GM13977 (cell line): ENCODE measurements at places on chromosomes 13 and 19.

DNA sequence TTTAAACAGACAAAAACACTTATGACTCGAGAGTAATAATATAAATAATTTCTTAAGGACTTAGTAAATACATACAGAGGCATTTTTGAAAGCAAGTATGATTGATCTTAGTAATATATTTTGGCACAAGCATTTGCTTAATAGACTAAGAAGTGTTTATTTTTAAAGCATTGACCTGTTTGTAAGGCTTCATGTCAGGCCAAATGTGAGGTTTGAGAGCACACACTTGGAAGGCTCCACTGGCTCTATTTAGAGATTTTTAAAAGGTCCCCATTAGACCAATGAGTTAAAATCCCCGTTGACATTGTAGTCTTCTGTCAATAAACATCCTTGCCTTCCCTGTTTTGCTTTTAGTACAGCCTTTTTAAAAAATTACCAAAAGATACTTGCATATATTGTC lies 50.4 kb downstream of the ATP8A2 start:
- DNase-seq = no peak

DNA sequence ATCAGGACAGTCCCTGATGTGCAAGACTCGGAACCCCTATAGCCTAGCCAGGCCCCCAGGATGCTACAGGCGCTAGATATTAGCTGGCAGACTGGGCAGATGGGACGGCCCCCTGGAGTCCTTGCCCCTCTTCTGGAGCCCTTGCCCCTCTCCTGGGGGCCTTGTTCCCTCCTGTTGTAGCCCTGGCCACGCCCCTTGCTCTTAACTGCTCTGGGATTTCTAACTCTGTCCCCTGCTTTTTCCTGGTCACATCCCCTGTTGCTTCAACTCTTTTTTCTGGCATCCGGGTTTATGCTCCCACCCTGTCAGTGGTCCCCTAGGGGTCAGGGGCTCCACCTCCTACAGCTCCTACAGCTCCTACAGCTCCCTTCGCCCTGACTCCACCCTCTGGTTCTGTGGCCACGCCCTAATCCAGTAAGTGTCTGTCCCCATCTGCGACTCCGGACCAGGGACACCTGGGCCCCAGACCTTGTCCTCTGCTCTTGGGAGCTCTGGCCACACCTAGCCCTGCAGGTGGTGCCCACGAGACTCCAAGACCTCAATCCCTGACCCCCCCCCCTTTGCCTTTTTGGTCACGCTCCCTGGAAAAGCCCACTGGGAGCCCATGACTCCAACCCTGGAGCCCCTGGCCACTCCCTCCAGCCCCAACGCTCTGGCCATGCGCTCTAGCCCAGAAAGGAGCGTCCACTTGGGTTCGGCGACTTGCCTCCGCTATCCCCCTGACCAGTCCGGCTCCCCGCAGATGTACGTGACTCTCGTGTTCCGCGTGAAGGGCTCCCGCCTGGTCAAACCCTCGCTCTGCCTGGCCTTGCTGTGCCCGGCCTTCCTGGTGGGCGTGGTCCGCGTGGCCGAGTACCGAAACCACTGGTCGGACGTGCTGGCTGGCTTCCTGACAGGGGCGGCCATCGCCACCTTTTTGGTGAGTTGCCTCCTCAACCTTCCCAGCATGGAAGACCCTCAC lies 6.8 kb downstream of the PLPPR2 start:
- no peak for DNase-seq

- DNase-seq = no peak
Measured at GRCh38 chr19:44757735-44758505, 9.4 kb downstream of the BCL3 start.

GRCh38 chr19:46192992-46193650 lies 36.4 kb upstream of the IGFL1 start:
- DNase-seq = no peak

- DNase-seq = no peak
Measured at GRCh38 chr13:26600343-26600742, 42.9 kb downstream of the WASF3 start.

- no peak for DNase-seq
Measured at GRCh38 chr13:99873832-99874430, 97.6 kb downstream of the ZIC5 start.

GRCh38 chr13:98056839-98057410 lies 86.0 kb upstream of the FARP1 start:
- no peak for DNase-seq

DNA sequence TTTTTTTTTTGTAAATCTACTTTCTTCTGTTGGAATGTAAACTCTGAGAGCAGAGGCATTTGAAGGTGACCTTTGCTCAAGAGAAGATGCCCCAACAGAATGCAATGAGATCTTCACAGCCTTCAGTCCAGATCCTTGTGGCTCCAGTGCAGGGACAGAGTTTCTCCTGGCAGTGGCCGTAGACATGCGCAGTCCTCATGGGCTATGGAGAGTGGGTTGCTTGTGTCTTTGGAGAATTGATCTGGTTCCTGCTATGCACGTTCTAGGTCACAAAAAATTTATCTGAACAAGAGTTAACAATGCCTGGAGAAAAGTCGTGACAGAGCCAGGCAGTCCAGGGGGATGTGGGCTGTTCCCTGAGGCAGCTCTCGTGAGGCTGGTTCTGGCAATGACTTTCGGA lies 30.1 kb downstream of the TMEM255B start:
- no peak for DNase-seq

DNA sequence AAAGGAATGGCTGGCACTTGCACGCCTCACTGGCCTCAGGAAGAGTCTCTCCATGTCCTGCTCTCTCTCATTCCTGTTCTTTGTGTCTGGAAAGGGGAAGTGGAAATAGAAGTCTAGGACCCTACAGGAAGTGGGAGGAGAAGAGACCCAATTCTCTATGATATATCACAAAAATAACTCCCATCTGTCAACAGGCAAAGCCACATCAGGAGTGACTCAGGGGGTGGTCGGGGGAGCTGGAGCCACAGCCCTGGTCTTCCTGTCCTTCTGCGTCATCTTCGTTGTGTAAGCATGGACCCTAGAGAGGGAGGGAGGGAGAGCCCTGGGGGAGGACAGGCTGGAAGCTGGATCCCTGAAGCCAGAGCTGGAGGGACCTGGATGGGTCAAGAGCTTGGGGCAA lies 3.0 kb downstream of the SIGLEC9 start:
- no peak for DNase-seq

- no peak for DNase-seq
Measured at GRCh38 chr13:50668691-50669271, 174.7 kb downstream of the DLEU7 start.

- DNase-seq = peak; percentile 63
Measured at GRCh38 chr13:76991432-76991795, 467 bp upstream of the CLN5 start.

GRCh38 chr13:34349091-34349722 lies 531.3 kb downstream of the RFC3 start:
- DNase-seq = no peak

DNA sequence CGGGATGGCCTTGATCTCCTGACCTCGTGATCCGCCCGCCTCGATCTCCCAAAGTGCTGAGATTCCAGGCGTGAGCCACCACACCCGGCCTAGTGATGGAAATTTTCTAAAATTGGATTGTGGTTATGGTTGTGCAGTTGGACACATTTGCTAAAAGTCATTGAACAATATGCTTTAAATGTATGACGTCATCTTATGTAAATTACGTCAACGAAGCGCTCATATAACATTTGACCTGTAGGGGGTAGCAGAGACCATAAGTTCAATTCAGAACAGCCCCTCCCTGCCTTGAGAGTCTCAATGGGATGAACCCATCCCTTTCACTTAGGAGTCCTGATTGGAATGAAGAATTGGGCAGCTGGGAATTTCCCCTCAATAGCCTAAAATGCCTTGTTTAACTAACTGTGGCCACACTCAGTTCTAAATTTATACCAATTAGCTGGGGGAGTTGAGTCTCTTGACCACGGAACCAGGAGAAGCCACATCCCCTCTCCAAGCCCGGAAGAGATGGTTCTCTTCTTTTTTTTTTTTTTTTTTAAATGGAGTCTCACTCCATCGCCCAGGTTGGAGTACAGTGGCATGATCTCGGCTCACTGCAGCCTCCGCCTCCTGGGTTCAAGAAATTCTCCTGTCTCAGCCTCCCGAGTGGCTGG lies 15.2 kb upstream of the TLE6 start:
- peak; percentile 76 for DNase-seq

- no peak for DNase-seq
Measured at GRCh38 chr13:48178126-48178525, 54.9 kb upstream of the ITM2B start.

DNA sequence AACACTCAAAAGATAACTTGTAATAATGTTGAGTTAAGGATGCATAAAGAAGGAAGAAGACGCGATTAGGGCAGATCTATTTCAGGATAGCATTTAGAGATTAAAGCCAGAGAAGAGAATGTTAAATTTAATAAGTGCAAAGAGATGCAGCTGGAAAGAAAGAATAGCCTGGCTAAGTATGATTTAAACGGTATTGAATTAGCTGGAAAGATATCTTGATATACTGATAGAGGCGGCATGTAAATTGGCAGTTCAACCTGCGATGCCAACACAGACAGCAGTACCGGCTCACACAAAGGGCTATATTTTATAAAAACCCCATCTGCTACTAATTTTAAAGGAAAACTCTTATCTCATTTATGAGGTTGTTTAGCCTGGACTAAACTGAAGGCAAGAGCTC lies 121.4 kb downstream of the ENOX1 start:
- no peak for DNase-seq

GRCh38 chr13:110965038-110965754 lies 50.3 kb upstream of the ANKRD10 start:
- DNase-seq = no peak

DNA sequence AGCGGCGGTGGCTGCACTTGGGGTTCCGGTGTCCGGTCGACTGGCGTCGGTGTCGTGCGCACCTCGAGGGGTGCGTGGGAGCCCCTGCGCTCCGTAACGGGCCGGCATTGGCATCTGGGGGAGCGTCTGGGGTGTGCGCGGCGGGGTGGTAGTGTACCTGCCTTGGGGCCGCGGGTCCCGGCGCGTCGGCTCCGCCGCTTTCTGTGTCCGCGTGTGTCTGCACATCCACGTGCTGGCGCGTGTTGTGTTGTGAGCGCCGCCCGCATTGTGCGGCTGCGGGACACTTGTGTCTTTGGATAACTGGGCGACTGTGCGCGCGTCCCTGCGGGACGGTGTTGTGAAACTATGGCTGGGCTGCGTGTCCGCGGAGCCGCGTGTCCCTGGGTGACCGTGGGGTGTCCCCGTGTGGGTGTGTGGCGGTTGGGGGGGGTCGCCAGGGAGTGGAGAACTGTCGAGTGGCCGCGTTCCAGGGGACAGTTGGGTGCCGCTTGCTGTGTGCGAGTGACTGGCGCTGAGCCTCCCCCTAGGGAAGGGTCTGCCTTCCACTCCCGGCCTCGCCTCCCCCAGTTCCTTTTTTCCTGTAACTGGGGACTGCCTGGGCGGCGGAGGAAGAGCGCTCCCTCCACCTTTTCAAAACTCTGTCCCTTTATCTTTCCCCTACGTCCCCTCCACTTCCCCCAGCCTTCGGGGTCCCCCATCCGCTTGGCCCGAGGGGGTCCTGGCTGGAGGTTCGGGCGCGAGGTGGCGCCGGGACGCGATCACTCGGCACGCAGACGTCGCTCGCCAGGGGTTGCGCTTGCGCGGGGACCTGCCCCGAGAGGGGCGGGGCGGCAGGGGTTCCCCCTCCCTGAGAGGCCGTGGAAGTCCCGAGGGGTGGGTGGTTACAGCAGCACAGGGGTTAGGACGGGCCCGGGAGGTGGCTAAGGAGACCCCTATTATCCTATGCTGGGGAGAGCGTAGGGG lies 5.7 kb upstream of the NFIC start:
- DNase-seq = peak; percentile 87
